ENCODE measurements at places on chromosomes 4 and X.
A peak's percentile ranks its signal among the peaks of the same experiment; 100 is the strongest.

DNA sequence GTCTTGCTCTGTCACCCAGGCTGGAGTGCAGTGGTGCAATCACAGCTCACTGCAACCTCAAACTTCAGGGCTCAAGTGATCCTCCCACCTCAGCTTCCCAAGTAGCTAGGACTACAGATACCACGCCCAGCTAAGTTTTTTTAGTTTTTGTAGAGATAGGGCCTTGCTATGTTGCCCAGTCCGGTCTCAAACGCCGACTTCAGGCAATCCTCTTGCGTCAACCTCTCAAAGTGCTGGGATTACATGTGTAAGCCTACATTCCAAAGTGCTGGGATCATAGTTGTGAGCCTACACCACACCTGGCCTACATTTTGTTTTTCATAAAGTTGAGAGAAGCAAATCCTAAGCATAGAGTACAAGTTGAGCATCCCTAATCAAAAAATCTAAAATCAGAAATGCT, 42.2 kb downstream of the SMARCA5 start:
- DNase-seq, result no peak
- H3K4me3 ChIP-seq, result no peak overlapping the region
- no peaks in the 10 kb centered on the region for H3K27me3 ChIP-seq
- H3K4me1 ChIP-seq, result peaks cover 19% of the 10 kb centered on the region

GRCh38 chrX:39401483-39402110, 600.3 kb downstream of the MID1IP1 start:
- H3K36me3 ChIP-seq, result no peaks in the 10 kb centered on the region
- no peak overlapping the region for H3K27ac ChIP-seq
- H3K27me3 ChIP-seq, result no peaks in the 10 kb centered on the region
- no peaks in the 10 kb centered on the region for H3K4me1 ChIP-seq

DNA sequence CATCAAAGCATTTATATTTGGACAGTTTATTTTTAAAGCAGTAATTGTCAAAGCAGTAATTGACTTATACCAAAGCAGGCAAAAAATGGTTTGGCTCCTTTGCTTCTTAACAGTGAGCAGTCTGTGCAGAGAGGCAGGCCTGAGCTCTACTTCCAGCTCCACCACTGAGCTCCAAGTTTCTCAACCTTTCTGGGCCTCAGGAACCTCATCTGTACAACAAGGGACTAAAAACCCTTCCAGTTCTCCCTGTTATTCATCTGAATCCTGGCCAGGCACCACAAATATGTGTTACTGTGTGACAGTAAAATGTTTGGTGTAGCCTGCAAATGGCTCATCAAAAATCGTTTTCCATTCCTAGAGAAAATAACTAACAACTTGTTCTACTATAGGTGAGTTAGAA, 88.7 kb upstream of the TTC29 start:
- no peaks in the 10 kb centered on the region for H3K4me1 ChIP-seq
- H3K27me3 ChIP-seq, result peaks cover 25% of the 10 kb centered on the region
- H3K27ac ChIP-seq, result no peak overlapping the region
- no peak overlapping the region for H3K4me3 ChIP-seq
- DNase-seq, result no peak

- no peak for DNase-seq
- no peaks in the 10 kb centered on the region for H3K36me3 ChIP-seq
Measured at GRCh38 chrX:127873637-127874036, 178.6 kb downstream of the ACTRT1 start.

DNA sequence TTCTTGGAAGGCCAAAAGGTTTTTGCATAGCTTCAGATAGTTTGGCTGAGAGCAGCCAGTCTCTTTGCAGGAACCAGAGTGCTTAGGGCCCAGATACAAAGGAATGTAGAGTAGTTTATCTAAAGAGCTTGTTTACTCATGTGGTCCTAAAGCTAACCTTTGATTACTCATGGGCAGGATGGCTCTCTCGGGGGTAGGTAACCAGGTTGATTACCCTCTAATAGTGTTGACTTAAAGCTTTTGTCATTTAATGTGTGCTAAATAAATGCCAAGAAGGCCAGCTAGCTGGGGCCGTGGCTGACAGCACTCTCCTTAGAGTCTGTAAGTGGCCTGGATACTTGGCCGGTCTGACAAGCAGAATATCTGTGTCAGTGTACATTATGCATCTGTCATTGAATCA, 69.7 kb upstream of the MAGEB16 start:
- no peak overlapping the region for H3K4me3 ChIP-seq
- no peaks in the 10 kb centered on the region for H3K36me3 ChIP-seq
- H3K4me1 ChIP-seq, result no peaks in the 10 kb centered on the region
- no peaks in the 10 kb centered on the region for H3K27me3 ChIP-seq

DNA sequence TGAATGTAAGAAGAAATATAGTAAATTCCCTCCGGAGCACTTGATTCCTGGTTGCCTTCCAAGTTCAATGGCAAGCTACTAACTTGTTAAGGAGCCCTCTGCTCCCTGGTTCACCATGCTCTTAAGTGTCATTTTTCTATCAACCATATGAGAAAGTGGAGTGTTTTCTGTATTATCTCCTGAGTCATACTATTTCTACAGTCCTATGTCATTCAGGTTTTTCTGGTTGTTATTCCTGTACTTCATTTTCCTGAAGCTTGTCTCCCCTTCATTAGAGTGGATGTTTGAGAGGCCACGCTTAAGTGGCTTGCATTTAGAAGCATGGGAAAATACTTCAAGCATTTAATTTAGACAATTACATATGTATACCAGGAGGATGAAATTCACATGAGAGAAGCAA, 14.7 kb upstream of the EPGN start:
- H3K36me3 ChIP-seq, result peaks cover 9% of the 10 kb centered on the region
- H3K27me3 ChIP-seq, result no peaks in the 10 kb centered on the region
- DNase-seq, result no peak

GRCh38 chr4:108149588-108150380, 18.9 kb downstream of the LEF1 start:
- H3K4me3 ChIP-seq, result no peak overlapping the region
- DNase-seq, result no peak
- H3K4me1 ChIP-seq, result no peaks in the 10 kb centered on the region
- H3K36me3 ChIP-seq, result no peaks in the 10 kb centered on the region

DNA sequence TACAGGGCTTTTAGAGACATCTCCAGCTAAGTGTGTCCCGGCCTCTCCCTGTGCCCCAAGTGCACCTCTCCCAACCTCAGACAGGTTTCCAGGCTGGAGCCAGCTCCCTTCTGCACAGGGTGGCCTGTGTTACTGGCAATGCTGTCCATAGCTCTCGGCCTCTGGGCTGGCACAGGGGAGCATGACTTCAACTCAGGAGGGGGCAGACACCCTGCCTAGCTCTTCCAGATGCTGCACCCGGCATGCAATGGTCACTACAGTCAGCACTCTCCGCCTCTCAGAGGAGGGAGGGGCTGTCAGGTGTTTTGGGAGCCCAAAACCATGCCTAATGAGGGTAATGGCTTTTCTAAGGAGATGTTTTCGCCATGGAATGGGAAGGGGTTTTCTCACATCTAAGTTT, 2.4 kb upstream of the IRAK1 start:
- H3K4me3 ChIP-seq, result no peak overlapping the region
- no peaks in the 10 kb centered on the region for H3K36me3 ChIP-seq
- no peak overlapping the region for H3K27ac ChIP-seq
- no peak for DNase-seq
- H3K4me1 ChIP-seq, result peaks cover 11% of the 10 kb centered on the region

- no peaks in the 10 kb centered on the region for H3K36me3 ChIP-seq
- H3K27ac ChIP-seq, result no peak overlapping the region
- peaks cover 35% of the 10 kb centered on the region for H3K4me1 ChIP-seq
Measured at GRCh38 chr4:40856840-40857362, 107.1 kb downstream of the NSUN7 start.

GRCh38 chrX:136759968-136760367, 20.8 kb downstream of the ARHGEF6 start:
- peaks cover 32% of the 10 kb centered on the region for H3K4me1 ChIP-seq
- H3K4me3 ChIP-seq, result peak overlapping the region; percentile 73
- no peaks in the 10 kb centered on the region for H3K36me3 ChIP-seq
- no peaks in the 10 kb centered on the region for H3K27me3 ChIP-seq
- DNase-seq, result peak; percentile 32

DNA sequence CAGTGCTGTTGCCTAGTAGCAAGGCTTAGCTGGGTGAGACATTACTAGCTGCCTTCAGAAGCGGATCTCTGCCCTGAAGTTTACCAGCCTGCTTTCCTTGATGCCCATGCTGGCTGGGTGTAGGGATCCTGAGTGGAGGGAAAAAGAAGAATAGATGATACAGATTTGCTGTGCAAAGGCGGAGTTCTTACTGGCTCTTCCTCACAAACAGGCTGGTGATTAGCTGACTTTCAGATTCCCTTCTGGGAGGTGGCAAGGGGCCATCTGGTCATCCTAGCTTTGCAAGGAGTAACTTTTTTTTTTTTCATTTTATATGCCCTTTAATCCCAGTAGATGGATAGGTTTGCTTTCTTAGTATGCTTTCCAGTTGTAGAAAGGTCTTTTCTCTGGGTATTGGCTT, 44.8 kb downstream of the SMARCA5 start:
- H3K27ac ChIP-seq, result peak overlapping the region; percentile 96
- H3K27me3 ChIP-seq, result no peaks in the 10 kb centered on the region
- H3K4me1 ChIP-seq, result peaks cover 19% of the 10 kb centered on the region
- DNase-seq, result no peak
- no peaks in the 10 kb centered on the region for H3K36me3 ChIP-seq

DNA sequence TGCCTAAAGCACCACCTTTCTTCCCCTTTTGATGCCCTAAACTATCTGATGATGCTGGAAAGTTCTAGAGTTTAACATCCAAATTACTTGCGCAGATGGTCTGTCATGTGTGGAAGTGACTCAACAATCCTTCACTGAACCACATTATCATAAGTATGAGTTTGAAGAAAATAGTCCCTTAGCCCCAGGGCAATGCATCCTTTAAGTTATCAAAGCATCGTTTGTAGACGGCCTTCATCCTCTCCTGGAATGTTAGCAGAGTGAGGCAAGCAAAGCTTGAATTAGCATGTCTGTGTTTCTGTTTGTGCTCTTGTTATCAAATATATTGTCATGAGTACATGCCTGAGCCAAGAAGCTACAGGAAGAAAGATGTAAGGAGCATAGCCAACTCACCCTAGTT, 570.9 kb downstream of the MID1IP1 start:
- H3K27ac ChIP-seq, result no peak overlapping the region
- no peaks in the 10 kb centered on the region for H3K4me1 ChIP-seq
- no peak for DNase-seq

DNA sequence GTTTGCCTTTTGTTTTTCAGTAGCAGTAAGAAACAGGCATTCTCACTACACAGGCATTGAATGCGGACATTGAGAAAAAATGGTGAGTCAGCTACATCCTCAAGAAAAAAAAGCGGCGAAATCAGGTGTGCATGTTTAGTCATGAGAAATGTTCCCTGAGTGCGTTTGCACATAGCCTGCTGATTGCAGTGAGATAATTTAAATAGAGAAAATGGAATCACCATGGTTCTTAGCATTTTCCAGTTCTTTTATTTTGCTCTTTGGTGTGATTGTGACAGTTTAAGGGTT, 54.1 kb upstream of the CLDN34 start:
- H3K27ac ChIP-seq, result no peak overlapping the region
- peaks cover 18% of the 10 kb centered on the region for H3K27me3 ChIP-seq
- no peaks in the 10 kb centered on the region for H3K36me3 ChIP-seq
- H3K4me3 ChIP-seq, result no peak overlapping the region
- no peak for DNase-seq
- H3K4me1 ChIP-seq, result peaks cover 10% of the 10 kb centered on the region

DNA sequence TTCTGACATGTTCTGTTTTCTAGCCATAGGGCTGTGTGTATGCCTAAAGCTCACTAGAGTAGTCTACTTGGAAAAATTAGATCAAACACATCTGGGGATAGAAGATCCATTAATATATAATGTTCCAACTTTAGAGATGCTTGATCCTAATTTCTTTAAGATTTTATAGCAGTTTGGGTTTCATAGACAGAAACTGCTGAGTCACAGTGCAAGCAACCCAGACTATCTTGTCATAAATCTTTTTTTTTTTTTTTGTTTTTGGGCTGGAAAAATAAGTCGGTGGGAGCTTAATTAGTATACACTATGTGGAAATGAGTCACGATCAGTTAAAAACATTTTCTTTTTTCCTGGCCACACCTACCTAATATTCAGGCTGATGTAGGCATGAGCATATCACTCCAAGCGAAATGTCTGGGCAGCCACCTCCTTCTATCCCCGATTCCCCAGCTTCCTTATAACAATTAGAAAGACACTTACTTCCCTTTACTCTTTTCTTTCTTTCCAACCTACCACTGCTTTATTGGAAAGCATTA, 58.2 kb upstream of the CASK start:
- no peak for DNase-seq
- H3K27me3 ChIP-seq, result no peaks in the 10 kb centered on the region
- no peak overlapping the region for H3K4me3 ChIP-seq
- peaks cover 7% of the 10 kb centered on the region for H3K4me1 ChIP-seq

DNA sequence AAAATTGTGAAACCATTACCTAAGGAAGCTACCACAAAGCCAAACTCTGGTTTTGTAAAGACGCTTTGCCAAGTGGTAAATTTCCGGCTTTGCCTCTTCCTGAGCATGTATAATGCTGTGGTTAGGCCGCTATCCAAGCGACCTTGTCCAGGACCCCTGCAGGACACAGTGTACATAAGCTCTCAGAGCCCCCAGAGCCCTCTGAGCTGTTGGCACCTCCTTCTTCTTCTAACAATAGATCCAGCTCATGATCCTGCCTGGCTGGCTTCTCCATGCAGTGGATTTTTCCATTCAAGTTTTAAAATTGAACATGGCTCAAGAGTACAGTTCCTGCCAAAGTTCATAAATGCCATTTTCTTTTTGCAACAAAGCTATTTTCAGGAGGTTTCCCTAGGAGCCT, 326.7 kb downstream of the MAPK10 start:
- H3K27me3 ChIP-seq, result peaks cover 16% of the 10 kb centered on the region
- H3K27ac ChIP-seq, result no peak overlapping the region
- H3K4me1 ChIP-seq, result no peaks in the 10 kb centered on the region

DNA sequence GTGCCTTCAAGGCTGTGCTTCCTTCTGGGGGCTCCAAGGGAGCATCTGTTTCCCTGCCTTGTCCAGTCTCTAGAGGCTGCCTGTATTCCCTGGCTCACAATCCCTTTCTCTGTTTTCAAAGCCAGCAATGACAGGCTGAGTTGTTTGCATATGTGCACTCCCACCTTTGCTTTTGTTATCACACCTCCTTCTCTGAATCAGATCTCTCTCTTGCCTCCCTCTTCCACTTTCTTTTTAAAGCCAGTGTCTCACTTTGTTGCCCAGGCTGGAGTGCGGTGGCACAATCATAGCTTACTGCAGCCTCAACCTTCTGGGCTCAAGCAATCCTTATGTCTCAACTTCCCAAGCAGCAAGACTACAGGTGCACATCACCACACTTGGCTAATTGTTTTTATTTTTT, 37.1 kb upstream of the LEF1 start:
- H3K27me3 ChIP-seq, result no peaks in the 10 kb centered on the region
- H3K36me3 ChIP-seq, result no peaks in the 10 kb centered on the region
- no peak for DNase-seq
- no peak overlapping the region for H3K4me3 ChIP-seq
- no peaks in the 10 kb centered on the region for H3K4me1 ChIP-seq

GRCh38 chr4:147104768-147105167, 159.1 kb upstream of the TTC29 start:
- no peaks in the 10 kb centered on the region for H3K36me3 ChIP-seq
- DNase-seq, result no peak
- H3K27me3 ChIP-seq, result peaks cover 48% of the 10 kb centered on the region

- no peak for DNase-seq
- H3K27ac ChIP-seq, result no peak overlapping the region
Measured at GRCh38 chrX:46576458-46576857, 2.9 kb downstream of the CHST7 start.

GRCh38 chr4:107683873-107684272, 36.2 kb downstream of the PAPSS1 start:
- no peak overlapping the region for H3K27ac ChIP-seq
- DNase-seq, result no peak
- H3K27me3 ChIP-seq, result no peaks in the 10 kb centered on the region
- H3K36me3 ChIP-seq, result peaks cover 35% of the 10 kb centered on the region
- no peaks in the 10 kb centered on the region for H3K4me1 ChIP-seq

Data from naive B cell (primary cell).